ENCODE measurements at places on chromosomes 4 and X. TPM values are rescaled to one million over a fixed set of nuclear protein-coding genes. Genes with fewer than 3 reads are reported as not detected.
A peak's percentile ranks its signal among the peaks of the same experiment; 100 is the strongest.

The BRS3 gene
- not detected for total RNA-seq

DNA sequence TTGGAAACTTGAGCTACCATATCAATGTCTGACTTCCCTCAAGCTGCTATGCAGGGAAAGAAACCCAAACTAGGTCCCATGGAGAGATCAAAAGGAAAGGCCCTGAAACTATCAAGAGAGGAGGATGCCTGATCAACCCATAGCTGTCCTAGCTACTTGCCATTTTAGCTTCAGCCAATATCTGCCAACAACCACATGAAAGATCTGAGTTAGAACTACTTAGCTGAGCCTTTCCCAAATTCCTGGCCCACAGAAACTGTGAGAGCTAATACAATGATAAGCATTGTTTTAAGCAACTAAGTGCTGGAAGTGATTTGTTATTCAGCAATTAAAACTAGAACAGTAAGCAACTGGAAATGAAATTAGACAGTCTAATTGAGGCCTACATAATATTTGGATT, 6.3 kb upstream of the ARHGEF38 start:
- DNase-seq: no peak
- no peaks in the 10 kb centered on the region for H3K36me3 ChIP-seq
- H3K27ac ChIP-seq: peak overlapping the region; percentile 23
- no peaks in the 10 kb centered on the region for H3K4me1 ChIP-seq

DNA sequence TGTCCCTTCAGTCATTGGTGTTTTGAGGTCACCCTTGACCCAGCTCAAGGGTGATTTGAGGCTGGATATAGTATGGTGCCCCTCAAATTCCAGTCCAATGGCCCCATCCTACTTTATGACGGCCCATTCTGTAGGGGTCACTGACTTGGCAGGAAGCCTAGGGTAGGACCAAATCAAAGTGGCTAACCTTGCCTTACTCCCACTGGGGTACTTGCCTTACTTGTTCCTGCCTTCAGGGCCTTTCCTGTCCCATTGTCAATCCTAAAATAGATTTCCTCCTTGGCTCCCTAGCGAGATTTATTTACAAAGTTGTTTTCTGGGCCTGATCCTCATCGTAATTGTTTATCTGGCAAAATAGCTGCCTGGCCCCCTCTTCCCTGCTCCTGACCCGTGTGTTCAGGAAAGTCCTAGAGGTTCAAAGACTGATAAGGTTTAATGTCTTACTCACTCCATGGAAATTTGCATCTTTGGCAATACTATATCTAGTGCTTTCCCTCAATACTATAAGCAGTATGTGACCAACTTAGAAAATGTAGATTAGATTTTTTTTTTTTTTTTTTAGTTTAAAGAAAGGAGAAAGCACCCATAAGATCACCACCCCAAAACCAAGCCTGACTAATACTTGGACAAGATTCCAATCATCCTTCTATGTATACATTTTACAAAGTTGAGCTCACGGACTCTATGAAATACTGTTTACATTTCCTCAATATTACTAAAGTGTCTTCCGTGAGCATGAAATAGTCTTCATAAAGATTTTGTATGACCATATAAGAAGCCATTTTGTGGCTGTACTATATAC, 44.8 kb downstream of the MSN start:
- no peak overlapping the region for H3K4me3 ChIP-seq
- no peaks in the 10 kb centered on the region for H3K27me3 ChIP-seq
- H3K4me1 ChIP-seq: no peaks in the 10 kb centered on the region
- H3K27ac ChIP-seq: no peak overlapping the region
- no peak for DNase-seq
- no peaks in the 10 kb centered on the region for H3K36me3 ChIP-seq

DNA sequence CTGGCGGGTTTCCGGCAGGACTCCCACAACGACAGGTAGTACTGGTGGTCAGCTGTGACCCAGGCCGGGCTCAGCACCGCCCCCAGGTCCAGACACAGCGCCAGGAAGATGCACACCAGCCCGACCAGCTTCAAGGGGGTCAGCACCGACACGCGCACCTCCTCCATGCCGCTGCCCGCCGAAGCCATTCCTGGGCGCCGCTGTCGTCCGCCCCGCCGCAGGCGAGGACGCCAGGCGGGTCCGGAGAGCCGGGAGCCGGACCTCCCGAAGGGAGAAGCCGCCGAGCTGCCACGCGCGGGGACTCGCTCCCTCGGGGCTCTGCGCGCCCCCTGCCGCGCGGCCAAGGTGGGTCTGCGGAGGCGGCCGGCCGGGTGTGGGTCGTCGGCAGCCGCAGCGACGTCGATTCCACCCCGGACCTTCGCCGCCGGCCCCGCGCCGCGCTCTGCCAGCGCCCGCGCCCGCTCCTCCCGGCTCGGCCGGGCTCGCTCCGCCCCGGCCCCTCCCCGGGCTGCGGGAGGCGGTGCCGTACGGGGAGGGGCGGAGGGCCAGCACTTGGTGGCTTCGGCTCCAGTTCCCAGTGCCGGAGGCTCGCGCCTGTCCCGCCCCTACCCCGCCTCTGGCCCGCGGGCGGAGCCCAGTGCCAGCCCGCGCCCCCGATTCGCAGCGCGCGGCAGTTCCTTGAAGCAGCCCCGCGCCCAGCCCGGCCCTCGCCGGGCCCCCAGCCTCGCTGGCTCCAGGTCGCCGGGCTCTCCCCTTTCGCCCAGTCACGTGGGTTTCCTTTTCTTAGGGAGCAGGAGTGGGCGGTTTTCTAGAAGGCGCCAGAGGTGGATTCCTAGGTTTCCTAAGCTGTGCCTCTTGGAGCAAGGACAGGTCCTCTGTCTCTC, at the start of gene TMEM47:
Gene TMEM47, minus strand, starts transcription at position 444 of the 884 bp plus-strand sequence. Its CDS starts 256 bp downstream, at position 188.
- no peaks in the 10 kb centered on the region for H3K4me1 ChIP-seq
- H3K4me3 ChIP-seq: peak within 1 kb of the TSS; percentile 67
- no peaks in the 10 kb centered on the region for H3K27me3 ChIP-seq
- H3K36me3 ChIP-seq: no peaks in the 10 kb centered on the region
- peak; percentile 52 for DNase-seq
- peak within 1 kb of the TSS; percentile 90 for H3K27ac ChIP-seq
